ENCODE measurements at places on chromosomes 12 and 14. TPM values are rescaled to one million over a fixed set of nuclear protein-coding genes. Genes with fewer than 3 reads are reported as not detected.

DNA sequence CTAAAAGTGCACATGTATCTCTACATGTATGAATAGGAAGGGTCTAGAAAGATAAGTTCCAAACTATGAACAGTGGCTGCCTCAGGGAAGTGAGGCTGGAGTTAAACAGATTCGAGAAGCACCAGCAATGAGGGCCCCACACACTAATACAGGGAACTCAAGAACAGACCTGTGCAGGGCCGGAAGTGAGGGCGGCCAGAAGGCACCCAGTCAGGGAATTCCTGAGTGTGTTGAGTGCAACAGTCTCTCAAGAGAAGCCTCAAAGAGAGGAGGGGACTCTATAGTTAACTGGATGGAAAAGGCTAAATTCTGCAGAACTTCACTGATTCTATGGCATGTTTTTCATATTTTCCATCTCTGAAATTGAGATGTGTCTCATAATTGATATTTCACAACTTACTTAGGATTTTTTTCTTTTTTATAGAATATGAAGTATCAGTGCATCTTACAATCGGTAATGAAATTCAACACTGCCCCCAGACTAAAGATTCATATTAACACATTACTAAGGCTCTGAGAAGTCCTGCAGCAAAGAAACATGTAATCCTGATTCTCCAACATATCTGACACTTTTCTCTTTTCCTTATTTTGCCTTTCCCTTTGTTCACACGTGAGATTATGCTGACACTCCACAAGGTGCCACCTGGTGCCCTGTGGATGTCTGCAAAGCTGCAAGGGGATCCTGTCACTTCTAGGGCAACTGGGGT, 61.3 kb downstream of the CHGA start:
- DNase-seq = no peak

DNA sequence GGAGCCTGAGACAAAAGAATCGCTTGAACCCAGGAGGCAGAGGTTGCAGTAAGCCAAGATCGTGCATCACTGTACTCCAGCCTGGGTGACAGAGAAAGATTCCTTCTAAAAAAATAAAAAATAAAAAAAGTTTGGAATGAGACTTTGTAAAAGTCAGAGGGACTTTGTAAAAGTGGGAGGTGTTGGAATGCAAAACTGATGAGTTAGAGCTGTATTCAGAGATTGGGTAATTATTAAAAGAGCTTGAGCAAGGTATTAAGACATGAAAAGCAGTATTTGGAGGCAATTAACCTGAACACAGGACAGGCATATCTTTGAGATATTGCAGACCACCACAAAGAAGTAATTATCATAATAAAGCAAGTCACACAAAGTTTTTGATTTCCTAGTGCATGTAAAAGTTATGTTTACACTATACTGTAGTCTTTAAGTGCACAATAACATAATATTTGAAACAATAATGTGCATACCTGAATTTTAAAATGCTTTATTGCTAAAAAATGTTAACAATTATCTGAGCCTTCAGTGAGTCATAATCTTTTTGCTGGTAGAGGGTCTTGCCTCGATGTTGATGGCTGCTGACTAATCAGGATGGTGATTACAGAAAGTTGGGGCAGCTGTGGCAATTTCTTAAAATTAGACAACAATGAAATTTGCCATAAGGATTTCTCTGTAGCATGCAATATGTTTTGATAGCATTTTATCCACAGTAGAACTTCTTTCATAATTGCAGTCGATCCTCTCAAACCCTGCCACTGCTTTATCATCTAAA, 33.1 kb downstream of the PHLDA1 start:
- DNase-seq = no peak

GRCh38 chr12:108724054-108724889, 7.0 kb downstream of the CORO1C start:
- DNase-seq = no peak

The AKAP3 gene
- 1.1 TPM for total RNA-seq

The MAGOHB gene
- 88.6 TPM for total RNA-seq

The CALM1 gene
- total RNA-seq = 482 TPM

The GPD1 gene
- total RNA-seq = 0.62 TPM

The SSPN gene
- not detected for total RNA-seq
